ENCODE measurements at places on chromosomes 4 and X.

DNA sequence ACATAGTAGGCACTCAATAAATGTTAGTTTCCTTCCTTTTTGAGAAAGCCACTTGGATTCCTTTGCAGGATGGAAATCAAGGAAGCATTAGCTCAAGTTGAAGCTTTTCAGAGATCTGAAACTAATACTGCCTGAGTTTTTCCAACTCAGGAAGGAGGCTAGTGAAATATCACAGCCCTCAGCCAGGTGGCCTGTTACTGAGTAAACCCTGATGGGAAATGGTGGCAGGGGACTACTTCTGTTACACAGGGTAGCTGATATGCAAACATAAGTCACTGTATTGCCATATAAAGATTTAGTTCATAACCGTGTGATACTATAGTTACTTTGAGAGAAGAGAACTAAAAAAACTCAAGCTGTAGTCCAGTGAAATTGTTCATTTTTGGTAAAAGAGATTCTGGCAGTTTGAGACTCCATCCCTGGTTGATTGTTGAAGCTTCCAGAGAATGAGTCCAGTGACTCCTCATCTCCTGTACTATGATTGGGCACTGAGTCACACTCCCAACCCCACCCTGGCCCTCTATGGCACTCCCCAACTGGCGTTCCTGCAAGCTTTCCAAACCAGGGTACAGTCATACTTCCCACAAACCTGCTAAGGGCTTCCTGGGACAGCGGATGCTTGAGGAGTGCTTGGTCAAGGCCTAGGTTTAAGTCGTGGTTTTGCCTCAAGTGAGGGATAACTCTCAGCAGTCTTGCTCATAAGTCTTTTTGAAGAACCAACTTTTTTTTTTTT, 81.8 kb downstream of the MID1IP1 start:
- no peak for DNase-seq

DNA sequence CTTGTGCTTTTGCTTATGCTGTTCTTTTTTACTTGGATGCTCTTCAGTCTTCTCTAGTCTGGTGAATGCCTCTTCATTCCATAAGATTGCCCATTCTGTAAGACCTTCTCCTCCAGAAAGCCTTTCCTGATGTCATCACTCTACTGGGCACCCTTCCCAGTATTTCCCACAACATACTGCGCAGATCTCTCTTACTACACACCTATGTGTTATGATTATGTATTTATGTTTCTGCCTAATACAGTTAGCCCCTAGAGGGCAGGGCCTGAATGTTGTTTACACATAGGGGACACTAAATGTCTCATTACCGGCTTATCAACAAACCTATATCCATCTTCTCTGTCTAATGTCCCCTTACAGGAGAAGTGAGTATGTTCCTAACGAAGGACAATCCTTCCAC, 21.1 kb downstream of the AIFM1 start:
- DNase-seq, result no peak

- DNase-seq, result no peak
Observed at GRCh38 chr4:169201222-169202144, 69.3 kb downstream of the SH3RF1 start.

GRCh38 chr4:1726146-1726934, 5.0 kb downstream of the TACC3 start:
- peak; percentile 93 for DNase-seq

DNA sequence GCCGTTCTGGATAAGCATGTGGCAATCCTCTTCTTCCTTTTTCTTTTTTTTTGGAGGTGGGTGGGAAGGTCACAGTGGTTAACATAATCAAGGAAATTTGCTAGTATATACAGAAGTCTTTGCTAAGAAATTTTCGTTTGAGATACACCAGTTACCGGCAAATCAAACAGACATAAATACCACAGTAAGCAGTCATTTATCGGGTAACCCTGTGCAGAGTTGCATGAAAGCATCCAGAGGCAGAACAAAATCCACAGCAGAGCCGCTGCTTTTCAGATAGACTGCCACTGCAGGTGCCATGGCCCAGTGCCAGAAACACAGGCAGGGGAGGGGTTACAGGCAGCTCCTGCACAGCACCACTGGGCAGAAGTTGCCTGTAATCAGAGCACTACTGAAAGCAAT, 179.1 kb upstream of the MAB21L2 start:
- no peak for DNase-seq

Data from activated CD4-positive, alpha-beta T cell treated with anti-CD3 and anti-CD28 coated beads, Interleukin-2, amount 50 U/mL, for 1 hour (primary cell).